ENCODE measurements at places on chromosomes 4 and X.

DNA sequence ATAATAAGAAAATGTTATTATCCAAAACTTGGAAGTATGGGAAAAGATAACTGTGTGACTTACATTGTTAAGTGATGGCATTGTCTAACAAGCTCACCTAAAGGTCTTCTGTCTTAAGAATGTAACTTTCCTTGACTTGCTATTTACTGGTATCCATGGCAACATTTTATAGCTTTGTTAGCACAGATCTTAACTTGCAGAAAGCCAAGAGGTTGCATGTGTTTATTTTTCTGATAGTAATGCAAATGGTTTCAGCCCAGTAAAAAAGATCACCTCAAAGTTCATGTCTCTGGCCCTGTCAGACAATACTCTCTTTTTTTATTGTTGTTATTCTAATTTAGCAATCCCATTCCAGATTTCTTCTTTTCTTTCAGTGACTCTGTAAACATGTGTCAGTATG lies 425.3 kb downstream of the SPRY1 start:
- peak; percentile 68 for DNase-seq

GRCh38 chr4:150305995-150306394 lies 227.8 kb downstream of the DCLK2 start:
- peak; percentile 71 for DNase-seq

DNA sequence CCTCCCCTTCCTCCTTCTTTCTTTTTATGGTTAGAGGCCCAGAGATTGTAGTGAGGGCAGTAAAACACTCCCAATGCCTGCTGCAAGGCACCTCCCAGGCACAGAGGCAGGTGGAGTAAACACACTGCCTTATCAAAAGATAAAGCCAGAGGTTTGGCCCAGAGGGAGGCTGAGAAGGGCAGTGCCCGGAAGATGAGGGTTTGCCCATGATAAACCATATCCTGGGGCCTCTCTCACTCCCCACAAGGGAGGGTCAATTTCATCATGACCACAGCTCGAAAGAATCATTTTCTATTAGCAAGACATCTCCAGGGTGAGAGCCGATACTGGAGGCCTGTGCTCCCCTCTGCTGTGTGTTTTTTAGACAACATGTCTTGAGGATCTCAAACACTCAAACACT lies 98.5 kb upstream of the FAM9C start:
- DNase-seq: no peak

DNA sequence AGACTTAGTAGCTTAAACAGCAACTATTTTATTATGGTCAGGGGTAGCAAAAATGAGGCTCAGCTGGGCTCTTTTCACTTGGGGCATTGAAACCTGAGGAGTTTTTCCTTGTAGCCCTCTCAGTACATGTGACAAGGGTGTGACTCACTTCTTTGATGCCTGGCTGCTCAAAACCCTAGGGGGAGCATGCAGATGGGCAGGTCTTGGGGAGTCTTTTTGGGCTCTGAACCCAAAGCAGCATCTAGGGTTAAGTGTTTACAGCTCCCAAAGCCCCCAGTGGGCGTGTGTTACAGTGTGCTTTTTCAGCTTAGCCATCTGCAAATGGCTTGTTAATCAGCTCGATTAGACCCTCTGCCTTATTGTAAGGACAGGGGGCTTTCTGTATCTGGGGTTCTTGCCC lies 1752.7 kb downstream of the PCDH7 start:
- DNase-seq: no peak

- DNase-seq: no peak
Measured at GRCh38 chrX:100373673-100374072, 36.4 kb downstream of the PCDH19 start.

DNA sequence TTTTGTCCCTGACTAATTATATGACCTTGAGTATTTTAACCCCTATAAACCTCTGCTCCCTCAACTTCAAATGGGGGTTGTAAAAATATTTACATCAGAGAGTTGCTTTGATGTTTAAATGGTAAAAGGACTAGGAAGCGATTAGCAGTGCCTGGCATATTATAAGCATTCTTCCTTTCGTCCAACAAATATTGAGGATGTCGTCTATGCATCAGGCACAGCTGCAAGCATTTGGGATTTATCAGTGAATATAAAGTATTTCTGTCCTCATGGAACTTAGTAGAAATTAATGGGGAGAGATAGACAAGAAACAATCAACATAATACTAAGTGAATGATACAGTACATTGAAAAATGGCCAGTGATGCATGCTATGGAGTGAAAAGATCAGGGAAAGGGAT lies 115.5 kb upstream of the EDNRA start:
- no peak for DNase-seq

DNA sequence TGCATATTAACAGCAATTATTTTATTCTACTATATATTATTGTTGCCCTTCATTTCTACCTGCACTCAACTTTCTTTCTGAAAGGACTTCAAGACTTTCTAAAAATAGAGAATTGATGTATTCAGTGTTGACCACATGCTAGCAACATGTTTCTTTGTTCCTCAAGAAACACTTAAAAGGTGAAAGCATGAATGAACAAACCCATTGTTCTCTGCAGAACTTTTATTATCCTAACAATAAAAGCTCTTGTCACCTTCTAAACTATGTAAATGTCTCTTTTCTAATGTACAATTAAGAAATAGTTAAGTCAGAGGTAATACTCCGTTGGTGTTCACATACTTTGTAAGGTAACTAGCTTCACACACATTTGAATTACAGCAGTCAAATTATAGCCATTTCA lies 638.7 kb downstream of the FSTL5 start:
- DNase-seq: no peak

DNA sequence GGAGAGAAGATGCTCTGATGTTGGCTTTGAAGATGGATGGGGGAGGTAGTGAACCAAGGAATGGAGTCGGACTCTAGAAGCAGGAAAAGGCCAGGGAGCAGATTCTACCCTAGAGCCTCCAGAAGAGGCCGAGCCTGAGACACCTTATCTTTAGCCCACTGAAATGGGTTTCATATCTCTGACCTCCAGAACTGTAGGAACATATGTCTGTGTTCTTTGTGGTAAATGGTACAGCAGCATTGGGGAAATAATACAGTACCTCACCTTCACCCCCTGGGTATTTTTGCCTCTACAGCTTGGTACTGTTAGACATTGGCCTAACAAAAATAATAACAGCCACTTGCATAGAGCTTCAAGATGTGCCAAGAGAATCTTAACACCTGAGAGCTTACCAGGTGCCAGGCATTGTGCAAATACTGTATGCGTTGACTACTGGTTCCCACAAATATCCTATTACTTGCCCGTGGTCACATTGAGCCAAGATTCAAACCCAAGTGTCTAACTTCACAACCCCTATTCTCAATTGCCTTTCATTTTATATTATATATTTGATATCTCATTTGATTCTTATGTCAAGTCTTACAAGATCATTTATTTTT lies 57.0 kb upstream of the PGM2 start:
- DNase-seq: peak; percentile 16

GRCh38 chrX:9492901-9493300 lies 28.0 kb downstream of the TBL1X start:
- peak; percentile 18 for DNase-seq

- DNase-seq: no peak
Measured at GRCh38 chr4:121064482-121064881, 7.9 kb downstream of the NDNF start.

DNA sequence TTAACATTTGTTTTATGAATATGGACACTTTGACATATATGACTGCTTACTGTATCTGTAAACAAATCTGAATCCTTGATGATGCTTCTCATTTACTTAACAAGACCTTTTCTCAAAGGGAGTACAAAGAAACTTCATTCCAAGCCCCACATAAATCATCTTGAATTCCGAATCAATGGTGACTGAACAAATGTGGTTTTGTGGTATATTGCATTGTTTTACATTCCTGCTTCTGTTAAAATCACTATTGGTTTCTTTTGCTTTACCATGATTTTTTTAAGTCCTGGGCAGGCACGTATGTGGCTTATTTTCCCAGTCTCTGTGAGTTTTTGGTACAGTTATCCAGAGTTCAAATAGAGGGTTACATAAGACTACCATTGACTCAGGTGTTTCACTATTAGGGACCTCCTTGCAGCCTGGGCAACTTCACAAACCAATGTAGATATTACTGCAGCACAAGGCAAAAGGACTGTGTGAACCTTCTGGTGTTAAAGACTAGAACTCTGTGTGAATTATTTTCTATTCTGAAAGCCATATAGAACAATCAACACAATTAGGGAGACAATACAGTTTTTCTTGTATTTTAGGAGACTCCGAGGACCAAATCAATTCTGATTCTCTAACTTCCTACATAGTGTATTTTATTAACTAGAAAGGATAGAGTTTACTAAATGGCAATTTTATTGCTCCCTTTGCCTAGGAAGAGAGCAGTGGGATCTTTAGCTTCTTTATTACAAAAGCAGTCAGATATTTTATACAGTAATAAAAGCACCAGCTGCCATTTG lies 196.4 kb downstream of the GALNTL6 start:
- peak; percentile 11 for DNase-seq

- no peak for DNase-seq
Measured at GRCh38 chrX:133609166-133609565, 193.9 kb upstream of the GPC4 start.

- peak; percentile 31 for DNase-seq
Measured at GRCh38 chrX:28188526-28188925, 207.3 kb upstream of the DCAF8L1 start.

- DNase-seq: no peak
Measured at GRCh38 chr4:53924333-53925049, 139.9 kb downstream of the CHIC2 start.

- DNase-seq: no peak
Measured at GRCh38 chr4:18536428-18536827, 514.9 kb upstream of the LCORL start.

GRCh38 chr4:110867251-110867960 lies 244.5 kb upstream of the PITX2 start:
- no peak for DNase-seq

Data from astrocyte (in vitro differentiated cells and primary cell).